Activated CD8-positive, alpha-beta memory T cell treated with anti-CD3 and anti-CD28 coated beads for 4 hours (primary cell): ENCODE measurements at places on chromosomes 16 and 17.

GRCh38 chr16:31458073-31458843 lies 1.0 kb upstream of the ARMC5 start:
- DNase-seq, result peak; percentile 32

DNA sequence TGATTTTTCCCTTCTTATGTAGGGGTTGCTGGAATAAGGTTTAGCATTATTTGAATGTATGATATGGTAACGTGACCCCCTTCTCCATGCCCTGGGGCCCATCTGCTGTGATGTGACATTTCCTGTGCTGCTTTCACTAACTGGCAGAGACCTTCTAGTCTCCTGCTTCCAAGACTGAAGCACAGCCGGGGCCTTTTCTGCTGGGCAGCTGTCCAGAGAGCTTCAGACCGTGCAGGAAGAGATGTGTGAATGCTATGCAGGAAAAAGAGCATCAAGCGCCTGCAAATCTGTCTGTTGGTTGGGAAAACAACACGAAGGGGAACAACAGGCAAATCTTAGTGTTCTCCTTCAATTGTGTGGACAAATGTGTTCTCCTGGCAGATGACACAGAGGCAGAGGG lies 128.5 kb downstream of the SPACA3 start:
- DNase-seq, result no peak

DNA sequence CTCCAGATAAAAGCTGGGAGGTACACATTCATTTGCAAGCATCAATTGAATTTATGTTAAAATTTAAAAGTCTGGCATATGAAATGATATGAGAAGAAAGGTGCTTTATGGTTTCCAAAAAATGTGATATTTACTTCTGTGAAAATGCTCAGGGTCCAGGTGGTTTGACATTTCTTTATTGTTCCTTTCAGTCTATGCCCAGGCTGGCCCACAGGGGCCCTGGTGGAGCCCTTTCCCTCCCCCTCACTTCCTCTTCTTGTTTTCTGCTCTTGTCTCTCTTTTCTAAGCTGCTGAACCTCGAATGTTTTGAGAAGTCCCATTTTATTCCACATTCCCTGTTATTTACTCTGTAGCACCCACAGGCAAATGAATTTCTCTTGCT lies 127.8 kb downstream of the HS3ST3B1 start:
- no peak for DNase-seq

DNA sequence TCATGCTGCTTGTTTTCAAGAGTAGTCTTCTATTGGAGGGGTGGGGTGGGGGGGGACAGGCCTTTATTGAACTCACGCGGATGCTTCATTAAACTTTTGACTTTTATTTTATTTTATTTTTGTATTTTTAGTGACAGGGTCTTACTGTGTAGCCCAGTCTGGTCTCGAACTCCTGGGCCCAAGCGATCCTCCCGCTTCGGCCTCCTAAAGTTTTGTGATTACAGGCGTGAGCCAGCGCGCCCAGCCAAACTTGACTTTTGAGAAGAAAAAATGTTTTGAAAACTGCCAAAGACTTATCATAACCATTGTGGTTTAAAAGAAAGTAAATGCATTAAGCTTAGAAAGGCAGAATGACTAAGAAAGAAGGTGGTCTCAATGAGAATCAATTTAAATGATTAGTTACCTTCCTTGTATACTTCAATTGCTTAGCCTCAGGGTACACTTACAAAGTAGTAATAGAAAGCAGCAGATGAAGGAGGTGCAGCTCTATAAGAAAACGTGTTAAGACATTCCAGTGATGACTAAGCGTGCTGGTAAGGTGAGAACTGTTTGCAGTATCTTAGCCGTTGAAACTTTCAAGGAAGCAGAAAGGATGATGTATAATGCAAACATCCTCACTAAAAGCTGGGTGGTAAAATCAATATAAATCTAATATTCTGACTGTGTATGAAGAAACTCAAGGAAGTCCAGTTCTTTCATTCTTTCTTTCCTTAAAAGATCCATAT lies 1.2 kb downstream of the AP2B1 start:
- no peak for DNase-seq

- DNase-seq, result no peak
Measured at GRCh38 chr16:77403732-77404131, 31.1 kb downstream of the ADAMTS18 start.

GRCh38 chr16:68040506-68041288 lies 17.6 kb downstream of the DUS2 start:
- DNase-seq, result peak; percentile 81

- no peak for DNase-seq
Measured at GRCh38 chr16:48592839-48593429, 17.0 kb downstream of the N4BP1 start.

DNA sequence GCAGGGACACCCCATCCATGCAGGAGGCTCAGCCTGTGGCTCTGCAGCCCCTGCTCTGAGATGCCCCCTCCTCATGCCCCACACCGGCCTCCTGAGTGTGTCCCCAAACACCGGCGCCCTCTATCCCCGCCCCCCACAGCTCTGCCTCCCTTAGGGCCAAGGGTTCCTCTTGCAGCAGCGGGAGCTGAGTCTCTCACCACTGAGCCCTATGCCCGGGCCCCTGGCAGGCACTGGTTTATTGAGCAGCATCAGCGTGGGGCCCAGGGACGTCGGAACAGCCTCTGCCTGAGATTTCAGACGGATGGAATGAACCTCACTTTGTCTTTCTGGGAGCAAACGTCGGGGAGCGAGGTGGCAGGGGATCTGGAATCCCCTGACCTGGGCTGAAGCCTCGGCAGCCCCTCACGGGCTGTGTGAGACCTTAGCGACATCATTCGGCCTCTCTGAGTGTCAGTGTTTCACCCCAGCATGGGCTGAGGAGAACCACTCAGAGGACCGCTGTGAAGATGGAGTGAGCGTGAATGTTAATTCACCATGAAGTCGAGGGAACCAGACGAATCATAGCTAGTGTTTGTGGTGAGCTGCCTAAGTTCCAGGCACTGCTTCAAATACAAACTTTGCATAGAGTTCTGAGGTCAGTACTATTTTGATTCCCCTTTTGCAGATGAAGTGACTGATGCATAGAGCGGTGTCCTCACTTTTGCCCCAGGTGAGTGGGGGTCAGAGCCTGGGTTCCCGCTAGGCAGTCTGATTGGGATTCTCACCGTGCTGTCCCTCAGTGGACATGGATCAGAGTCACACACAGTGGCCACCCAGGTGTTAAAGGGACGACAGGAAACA lies 5.3 kb upstream of the C16orf74 start:
- no peak for DNase-seq

- DNase-seq, result no peak
Measured at GRCh38 chr16:47058295-47059086, 85.0 kb upstream of the DNAJA2 start.

DNA sequence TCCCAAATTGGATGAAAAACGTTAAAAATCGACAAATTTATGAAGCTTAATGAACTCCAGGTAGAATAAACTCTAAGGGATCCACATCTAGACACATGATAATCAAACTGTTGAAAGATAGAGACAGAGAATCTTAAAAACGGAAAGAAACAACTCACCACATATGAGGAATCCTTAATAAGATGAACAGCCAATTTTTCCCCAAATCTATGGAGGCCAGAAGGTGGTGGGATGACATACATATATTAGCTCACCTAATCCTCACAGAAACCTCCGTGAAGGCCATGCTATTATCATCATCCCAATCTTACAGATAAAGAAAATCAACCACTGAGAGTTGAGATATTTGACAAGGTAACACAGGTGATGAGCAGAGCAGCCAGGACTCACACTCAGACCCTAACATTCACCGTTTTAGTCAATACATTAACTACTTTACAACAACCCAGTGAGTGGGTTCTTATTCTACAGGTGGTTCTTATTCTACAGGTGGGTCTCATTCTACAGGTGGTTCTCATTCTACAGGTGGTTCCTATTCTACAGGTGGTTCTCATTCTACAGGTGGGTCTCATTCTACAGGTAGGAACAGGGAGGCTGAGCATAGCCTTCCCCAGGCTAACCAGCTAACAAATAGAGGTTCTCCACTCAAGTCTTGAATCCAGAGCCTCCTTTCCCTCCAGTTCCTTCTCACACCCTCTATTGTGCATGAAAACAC lies 4.8 kb downstream of the CACNG1 start:
- DNase-seq, result no peak

DNA sequence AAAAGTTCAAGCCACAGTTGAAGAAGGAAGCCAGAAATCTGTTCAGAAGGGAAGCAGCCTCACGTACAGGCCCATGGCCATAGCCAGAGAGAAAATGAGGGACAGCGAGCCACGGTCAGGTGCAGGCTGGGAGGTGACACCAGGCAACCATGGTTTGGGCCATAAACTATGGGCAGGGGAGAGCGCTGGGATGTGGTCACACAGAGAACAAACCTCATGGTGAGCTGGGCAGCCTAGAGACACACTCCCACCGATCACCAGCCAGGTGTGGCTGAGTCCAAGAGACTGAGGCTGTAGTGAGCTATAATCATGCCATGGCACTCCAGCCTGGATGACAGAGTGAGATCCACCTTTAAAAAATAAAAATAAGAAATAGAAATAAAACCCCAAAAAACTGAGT lies 76.5 kb downstream of the NETO2 start:
- no peak for DNase-seq

DNA sequence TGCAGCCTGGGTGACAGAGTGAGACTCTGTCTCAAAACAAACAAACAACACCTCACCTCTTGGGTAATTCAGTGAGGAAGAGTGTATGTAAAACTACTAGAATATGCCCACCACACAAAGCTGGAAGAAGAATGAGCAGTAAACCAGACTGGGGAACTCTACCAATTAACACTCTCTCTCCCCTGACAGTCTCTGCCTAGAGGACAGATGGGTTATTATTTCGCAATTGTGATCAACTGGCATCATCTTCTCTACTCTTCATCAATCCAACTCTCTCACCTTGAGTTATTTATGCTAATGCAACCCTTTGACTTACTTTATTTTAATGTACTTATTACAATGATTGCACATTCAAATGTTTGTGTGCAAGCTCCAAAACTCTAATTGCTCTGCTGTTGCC lies 205.6 kb downstream of the XYLT1 start:
- DNase-seq, result no peak

- DNase-seq, result no peak
Measured at GRCh38 chr16:57354311-57354710, 4.3 kb upstream of the CCL22 start.

DNA sequence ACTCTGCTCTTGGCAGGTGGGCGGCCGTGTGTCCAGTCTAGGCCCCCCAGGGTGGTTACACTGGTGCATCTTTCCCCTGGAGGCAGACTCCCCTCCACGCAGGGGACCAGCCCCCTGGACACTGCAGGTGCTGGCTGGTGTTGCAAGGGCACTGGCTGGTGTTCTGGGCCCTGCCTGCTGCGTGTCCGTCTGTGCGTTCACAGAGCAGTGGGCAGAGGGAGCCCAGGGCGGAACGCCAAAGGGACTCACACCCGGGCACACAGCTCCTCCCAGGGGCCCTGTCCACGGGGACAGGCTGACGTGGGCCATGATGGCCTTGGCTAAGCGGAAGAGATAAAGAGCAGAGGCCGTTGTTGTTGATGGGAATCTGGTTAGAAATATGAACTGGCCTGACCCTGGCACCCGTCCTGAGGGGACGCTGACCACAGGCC lies 27.3 kb downstream of the ACSF3 start:
- DNase-seq, result no peak
